ENCODE measurements at places on chromosomes 13 and 19.

DNA sequence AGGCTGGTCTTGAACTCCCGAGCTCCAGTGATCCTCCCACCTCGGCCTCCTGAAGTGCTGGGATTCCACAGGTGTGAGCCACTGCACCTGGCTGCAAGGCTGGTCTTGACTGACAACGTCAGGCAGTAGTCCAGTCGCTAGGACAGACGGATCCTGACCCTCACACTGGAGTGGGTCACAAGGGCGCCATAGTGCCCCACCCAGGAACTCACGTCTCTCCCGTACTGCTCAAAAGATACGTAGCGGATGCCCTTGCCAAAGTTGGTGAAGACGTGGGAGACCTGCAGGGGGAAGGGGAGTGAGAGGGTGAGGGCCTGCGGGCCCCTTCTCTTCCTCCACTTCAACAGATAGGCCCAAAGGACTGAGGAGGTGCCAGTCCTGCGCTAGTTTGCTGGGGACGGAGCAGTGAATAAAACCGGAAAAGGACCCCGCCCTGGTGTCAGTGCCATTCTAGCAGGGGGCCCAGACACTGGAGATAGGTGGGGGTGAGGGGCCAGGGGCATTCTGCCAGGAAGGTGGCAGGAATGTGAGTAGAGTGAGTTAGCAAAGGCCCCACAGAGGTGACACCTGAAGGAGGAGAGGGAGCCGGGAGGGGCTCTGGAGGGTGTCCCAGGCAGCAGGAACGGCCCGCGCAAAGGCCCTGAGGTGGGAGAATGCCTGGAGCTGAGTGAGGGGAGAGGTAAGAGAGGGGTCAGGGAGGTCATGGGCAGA, 11.9 kb downstream of the MRPS12 start:
- no peak for DNase-seq

DNA sequence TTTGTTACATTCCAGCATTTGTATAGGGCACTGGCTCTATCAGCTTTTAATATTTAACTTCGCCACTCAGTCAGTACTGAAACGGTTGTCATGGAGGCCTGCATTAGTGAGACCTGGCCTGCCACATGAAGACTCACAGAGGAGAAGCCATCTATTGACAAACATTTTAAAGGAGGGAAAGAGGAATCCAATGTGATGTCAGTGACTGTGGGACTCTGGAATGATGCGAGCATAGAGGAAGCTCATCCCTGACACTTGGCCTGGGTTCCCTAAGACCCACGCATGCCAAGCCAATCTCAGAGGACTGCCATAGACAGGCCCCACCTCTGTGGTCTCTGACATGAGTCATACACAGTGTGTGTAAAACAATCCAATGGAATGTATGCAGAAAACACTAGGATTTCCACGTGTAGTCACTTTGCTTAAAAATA, 7.9 kb upstream of the DPY19L3 start:
- DNase-seq: no peak

- no peak for DNase-seq
Observed at GRCh38 chr13:98652721-98653462, 76.0 kb upstream of the STK24 start.

- DNase-seq: no peak
Observed at GRCh38 chr19:42023121-42023942, 29.3 kb upstream of the ATP1A3 start.

- no peak for DNase-seq
Observed at GRCh38 chr13:44818016-44818415, 171.3 kb downstream of the NUFIP1 start.

DNA sequence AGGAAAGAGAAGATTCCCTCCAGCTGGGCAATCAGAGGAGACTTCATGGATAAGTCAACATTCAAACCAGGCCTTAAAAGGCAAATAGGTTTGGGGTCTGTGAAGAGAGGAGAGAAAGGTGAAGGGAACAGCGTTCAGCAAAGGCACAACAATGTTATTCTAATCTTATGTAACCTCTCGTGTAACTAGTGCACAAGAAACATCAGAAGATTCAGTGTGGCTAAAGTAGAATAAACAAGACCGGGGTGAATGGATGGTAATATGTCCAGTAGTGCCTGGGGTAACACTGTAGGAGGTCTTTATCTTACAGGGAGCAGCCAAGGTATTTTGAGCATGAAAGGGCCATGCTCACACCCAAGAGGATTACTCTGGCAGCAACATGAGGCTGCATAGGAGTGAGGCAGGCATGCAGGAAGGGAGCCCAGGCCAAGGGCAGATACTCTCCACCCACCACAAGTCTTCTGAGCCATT, 24.1 kb downstream of the LHFPL6 start:
- no peak for DNase-seq

GRCh38 chr19:48807590-48808308, 3.1 kb downstream of the BCAT2 start:
- no peak for DNase-seq

DNA sequence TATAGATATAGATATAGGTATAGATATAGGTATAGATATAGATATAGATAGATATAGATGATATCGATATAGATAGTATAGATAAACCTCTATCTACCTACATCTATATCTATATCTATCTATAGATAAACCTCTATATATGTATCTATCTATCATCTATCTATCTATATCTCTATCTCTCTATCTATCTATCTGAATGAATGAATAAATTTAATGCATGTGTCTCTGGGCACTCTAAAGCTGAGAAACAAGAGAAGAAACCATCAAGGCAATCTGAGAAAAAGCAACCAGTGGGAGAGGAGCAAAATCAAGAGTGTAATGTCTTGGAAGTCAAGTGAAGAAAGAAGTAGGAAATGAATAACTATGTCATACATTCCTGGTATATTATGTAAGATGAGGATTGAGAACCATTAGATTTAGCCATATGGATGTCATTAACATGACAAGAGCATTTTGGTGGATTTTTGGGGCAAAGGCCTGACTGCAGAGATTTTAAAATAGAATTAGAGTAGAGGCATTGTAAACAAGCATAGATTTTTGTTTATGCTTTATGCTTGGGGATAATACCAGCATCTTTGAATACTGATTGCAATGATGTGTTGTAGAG, 1262.7 kb upstream of the MIR17HG start:
- no peak for DNase-seq

- DNase-seq: no peak
Observed at GRCh38 chr13:23514076-23514475, 56.1 kb upstream of the TNFRSF19 start.

DNA sequence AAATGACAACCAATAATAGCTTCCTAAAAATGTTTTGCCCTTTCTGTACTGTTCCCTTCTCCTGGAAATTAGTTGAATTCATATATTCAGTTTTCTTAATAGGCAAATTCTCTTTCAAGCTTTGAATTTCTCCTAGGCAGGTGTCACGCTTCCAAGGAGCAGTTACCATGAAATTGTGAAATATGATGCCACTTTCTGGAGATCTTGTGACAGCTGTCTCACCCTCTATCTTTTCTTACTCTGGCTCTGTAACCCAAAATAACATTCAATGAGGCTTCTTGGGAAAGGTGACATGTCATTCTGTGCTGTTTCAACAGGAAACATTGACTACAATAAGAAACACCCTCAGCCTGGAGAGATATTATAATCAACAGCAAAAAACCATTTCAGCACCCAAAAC, 80.3 kb upstream of the MRI1 start:
- no peak for DNase-seq

DNA sequence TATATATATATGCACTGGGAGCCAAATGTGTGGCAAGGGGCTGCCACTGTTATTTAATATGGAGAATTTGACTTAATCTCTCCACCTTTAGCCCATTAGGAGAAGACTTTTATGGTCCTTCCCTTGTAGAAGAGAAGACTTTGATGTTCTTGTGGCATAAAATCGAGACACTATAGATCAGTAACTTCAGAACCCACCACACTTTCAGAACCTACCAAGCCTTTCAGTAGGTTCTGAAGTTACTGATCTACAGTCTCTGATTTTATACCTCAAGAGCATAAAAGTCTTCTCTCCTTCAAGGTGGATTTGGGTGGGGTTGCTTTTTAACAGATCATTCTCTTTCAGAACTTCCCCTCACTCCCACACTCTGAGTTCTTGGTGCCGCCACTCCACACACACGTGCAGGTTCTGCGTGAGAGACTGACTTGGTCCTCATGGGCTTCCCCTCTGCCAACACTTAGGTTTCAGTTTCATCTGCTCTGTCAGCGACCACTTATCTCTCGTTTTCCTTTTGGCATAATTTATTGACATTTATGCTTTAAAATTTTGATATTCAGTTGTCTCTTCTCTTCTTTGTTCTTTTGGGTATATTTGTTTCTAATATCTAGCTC, 213.4 kb upstream of the PCDH17 start:
- no peak for DNase-seq

- no peak for DNase-seq
Observed at GRCh38 chr19:29271341-29271740, 58.4 kb upstream of the UQCRFS1 start.

DNA sequence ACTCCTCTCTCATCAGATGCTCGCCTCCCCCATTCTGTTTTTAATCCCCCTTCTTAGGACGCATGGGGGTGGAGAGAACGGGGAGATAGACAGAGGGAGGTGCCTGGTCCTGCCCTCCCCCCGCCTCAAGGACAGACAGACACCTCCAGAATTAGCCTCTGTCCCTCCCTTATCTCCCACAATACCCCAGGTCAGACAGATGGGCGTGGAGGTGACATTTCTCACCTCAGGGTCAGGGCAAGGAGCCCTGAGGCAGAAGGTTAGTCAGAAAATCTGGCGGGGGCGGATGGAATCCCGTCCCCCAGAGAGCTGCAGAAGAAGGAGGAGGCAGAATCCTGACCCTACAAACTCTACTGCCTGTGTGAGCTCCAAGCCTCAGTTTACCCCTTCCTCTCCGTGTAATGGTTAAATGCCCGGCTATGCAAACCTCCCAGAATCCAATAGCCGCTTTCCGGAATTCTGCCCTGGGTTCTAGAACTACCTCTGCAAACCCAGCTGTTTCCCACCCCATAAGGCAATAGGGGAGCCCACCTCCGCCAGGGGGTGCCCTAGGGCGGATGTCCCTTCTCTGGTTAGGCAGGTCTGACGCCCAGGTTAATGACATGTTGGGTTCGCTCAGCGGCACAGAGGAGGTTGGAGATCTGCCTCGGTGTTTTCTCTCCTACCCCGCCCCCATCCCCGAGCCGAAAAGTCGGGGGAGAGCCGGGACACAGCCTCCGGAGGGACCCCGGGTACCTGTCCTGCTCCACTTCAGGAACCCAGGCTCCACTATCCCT, 900 bp downstream of the PPP1R13L start:
- peak; percentile 86 for DNase-seq

- DNase-seq: no peak
Observed at GRCh38 chr19:50723069-50723468, at the start of gene CLEC11A. CLEC11A (plus strand) TSS chr19:50723364; CDS start chr19:50723526, 162 bp downstream.

DNA sequence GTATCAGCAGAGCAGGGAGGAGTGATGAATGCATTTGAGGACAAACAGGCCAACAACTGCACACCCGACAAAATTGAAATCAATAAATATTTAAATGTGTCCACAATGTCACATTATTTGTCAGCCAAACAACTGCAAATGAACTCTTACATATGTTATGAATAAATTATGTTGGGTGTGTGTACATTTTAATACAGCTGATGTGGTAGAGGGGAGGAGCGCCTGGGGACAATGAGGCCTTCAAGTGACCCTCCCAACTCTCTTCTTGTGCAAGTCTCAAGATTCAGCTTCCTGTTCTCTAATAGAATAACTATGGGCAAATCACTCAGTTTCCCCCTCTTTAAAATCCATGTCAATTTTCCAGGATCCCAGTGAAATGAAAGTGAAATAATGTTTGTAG, 303.2 kb downstream of the TSHZ3 start:
- DNase-seq: no peak

GRCh38 chr19:19486343-19487076, 28.8 kb downstream of the TSSK6 start:
- DNase-seq: no peak

- DNase-seq: no peak
Observed at GRCh38 chr13:23069566-23069965, 111.2 kb upstream of the SGCG start.

GRCh38 chr19:17027535-17027975, 945 bp upstream of the CPAMD8 start:
- DNase-seq: no peak

- no peak for DNase-seq
Observed at GRCh38 chr19:686589-687297, 8.5 kb downstream of the PRSS57 start.

DNA sequence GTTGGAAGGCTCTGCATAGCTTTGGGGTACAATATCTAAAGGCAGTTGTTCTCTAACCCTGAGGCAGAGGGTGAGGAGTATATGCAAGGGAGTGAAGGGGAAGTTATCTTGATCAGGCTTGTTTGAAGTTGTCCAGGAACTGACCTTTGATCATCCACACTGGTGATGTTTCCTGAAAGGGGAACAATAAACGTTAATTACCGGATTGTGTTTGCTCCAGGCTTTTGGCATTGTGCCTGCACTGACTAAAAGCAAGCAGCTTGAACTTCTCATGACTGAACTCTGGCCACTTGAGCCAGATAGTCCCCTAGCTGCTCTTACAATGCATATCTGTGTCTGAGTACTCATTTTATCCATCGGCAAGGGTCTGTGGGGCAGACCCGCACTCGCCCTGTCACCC, 27.0 kb upstream of the ZNF726 start:
- no peak for DNase-seq

GRCh38 chr13:37288057-37288720, 182.7 kb upstream of the CSNK1A1L start:
- no peak for DNase-seq

DNA sequence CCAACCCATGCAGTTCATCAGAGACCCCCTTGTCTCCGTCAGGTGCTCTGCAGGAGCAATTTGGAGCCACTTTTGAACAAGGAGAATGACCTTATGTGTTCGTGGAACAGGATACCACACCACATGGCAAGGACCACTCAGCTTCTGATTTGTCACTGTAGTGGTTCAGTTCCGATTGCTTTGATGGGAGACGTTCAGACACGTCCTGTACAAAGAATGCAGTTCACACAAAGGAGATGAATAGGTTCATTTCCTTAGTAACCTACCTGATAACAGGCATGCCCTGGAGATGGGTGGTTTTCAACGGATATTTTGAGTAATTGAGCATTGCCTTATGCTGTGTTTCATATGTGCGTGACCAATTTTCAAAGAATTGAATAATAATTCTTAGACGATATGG, 17.2 kb downstream of the FGF9 start:
- no peak for DNase-seq

- DNase-seq: no peak
Observed at GRCh38 chr19:33673996-33674625, 52.4 kb downstream of the CHST8 start.

GRCh38 chr13:93496985-93497673, 270.5 kb downstream of the GPC6 start:
- DNase-seq: no peak

DNA sequence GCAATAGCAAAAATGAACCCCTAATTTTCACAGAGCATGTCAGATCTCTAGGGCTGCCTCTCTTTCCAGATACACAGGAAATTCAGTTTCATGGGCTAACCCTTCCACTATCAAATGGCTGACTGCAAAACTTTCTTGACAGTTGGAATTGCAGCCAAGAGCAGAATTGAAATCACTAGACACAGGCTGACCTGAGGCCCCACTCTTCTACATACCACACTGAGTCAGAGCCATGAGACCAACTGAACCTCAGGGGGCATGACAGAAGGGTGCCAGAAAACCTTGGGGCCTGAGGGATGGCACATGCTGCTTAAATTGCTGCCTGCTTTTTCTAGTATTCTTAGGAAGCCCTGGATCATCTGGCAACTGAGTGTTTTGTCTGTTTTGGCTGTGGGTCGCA, 1.7 kb upstream of the DLEU7 start:
- no peak for DNase-seq

GRCh38 chr13:19155321-19155861, 26.2 kb downstream of the TUBA3C start:
- DNase-seq: no peak

- DNase-seq: no peak
Observed at GRCh38 chr13:33116321-33117010, 100.2 kb downstream of the KL start.

GRCh38 chr19:50829801-50830200, 3.6 kb downstream of the KLK15 start:
- no peak for DNase-seq

Measured in stimulated activated effector memory CD8-positive, alpha-beta T cell treated with anti-CD3 and anti-CD28 coated beads, Interleukin-12 subunit alpha, Interleukin-12 subunit beta, amount 100 ng/mL, for 72 hours (primary cell).